Stimulated activated naive CD4-positive, alpha-beta T cell (primary cell): ENCODE measurements at places on chromosomes 7 and 10.

- no peak for DNase-seq
Measured at GRCh38 chr10:91579329-91579985, 53.4 kb downstream of the PPP1R3C start.

- DNase-seq, result no peak
Measured at GRCh38 chr10:33794460-33794859, 460.0 kb upstream of the NRP1 start.

GRCh38 chr10:43229208-43230061 lies 37.4 kb downstream of the RASGEF1A start:
- no peak for DNase-seq

GRCh38 chr10:43137717-43138020 lies 576 bp upstream of the CSGALNACT2 start:
- DNase-seq, result no peak

- DNase-seq, result no peak
Measured at GRCh38 chr10:106900016-106900652, 264.4 kb downstream of the SORCS1 start.

- DNase-seq, result no peak
Measured at GRCh38 chr10:52747694-52748093, 24.9 kb downstream of the MBL2 start.

GRCh38 chr7:119935418-119936025 lies 337.5 kb upstream of the KCND2 start:
- no peak for DNase-seq

- no peak for DNase-seq
Measured at GRCh38 chr10:105024184-105024583, 383.1 kb downstream of the SORCS3 start.

- DNase-seq, result no peak
Measured at GRCh38 chr7:7810826-7811225, 92.4 kb upstream of the RPA3 start.

DNA sequence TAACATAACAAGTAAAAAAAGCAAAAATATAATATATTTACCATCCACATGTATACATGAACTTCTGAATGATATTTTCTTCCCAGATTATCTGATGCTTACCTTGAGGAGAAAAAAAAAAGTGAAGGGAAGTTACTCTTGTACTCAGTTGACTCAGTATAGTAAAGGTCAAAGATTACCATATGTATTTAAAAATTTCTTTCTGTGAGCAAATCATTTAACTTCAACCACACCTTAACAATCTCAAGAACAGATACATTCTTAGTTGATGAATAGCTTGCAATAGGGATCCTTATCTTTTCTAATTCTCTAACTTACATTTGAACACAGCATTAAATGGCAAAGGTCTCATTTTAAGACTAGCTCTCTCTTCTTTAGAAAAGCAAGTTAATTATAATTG lies 29.8 kb downstream of the PRR15 start:
- no peak for DNase-seq

DNA sequence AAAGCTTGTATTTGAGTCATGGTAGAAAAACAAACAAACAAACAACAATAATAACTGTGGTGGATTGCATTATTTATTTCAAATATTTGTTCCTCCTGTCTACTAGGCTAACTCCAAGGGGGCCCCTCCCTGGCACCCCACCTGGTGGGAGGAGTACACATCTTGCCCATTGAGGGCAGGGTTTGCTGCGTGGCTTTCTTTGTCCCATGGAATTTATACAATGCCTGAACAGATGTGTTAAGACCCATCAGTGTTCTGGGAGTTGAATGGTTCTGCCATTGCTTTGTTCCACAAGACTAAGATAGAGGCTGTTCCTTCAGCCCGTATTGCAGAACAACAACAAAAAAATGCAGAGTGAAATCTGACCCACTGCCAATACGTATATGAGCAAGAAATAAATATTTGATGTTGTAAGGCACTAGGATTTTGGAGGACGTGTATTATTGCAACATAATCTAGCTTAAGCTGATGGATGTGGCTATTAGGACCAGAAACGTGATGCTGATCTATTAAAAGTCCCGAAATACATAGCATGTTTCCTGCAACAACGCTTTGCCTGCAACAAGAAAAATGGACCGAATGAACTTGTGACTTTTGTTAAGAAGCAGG lies 119.1 kb upstream of the JCAD start:
- DNase-seq, result no peak

- no peak for DNase-seq
Measured at GRCh38 chr10:18474118-18474455, 177.3 kb downstream of the NSUN6 start.

DNA sequence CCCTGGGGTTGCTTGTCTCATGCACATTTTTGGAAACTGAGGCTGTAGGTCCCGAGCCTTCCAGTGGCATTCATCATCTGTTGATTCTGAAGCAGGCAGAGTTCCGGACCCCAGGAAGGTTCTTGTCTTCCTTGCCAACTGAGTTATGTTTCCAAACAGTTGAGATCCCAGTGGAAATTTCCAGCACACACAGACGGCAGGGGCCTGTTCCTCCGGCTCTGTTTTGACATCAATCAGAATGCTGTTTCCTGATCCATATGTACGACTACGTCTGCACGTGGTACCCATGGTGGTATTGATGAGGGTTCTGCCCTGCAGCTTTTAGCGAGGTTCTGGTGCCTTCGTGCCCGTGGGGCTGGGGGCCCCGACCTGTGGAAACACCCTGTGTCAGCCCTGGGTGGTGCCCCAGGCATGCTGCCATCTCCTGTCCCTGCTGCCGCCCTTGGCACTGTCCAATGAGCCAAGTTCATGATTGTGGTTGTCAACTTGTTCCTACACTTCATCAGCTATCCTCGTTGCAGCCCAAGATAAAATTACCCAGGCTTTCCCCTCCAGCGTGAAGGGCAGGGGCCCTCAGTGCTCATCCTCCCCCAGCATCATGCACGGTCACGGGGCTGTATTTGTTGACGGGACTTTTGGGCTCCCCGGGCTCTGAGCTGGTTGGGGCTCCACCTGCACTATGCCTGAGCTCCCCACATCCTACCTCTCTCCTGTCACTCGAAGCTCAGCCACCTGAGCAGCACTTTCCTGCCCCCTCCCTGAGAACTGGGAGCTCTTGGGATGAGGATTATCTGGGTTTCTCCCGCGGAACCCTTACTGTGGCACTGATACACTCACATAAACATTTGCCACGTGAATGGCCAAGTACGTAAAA lies 7.8 kb upstream of the DPYSL4 start:
- DNase-seq, result no peak

GRCh38 chr10:17787087-17787961 lies 21.8 kb upstream of the MRC1 start:
- DNase-seq, result no peak

DNA sequence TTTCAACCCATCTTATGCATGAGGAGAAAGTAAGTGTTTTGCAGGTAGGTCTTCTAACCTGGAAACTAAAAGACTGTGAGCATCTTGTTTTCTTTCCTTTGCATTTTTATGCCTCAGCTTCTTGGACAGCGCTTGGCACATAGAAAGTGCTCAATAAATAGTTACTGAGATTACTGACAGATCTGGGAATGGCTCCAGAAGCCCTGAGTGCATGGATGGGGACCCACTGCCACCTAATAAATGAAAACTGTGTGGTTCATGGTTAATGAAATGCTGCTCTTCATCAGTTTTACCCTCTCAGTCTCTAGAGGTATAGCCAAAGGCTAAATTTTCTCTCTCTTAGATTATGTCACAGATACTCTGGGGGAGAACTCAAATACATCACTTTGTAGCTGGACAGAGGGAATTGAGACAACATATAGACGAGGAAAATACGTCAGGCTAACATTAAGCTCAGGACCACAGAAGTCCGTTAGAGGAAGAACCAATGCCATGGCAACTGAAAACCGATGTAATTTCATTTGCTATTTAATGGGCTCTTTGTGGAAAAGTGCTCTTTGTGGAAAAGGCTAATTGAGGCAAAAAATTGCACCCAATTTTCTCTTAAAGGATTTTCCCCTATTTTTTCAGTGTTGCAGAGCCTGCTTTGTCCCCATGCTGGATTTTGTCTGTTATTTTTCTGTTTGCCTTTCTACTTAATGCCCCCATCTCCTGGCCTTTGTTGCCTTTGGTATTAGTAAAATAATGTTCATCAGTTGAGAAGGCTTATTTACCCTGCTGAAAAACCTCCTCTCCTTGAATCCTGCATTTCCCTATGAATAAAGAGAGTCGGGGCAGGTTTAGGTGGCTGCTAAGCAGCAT lies 17.8 kb downstream of the ASB4 start:
- DNase-seq, result no peak

DNA sequence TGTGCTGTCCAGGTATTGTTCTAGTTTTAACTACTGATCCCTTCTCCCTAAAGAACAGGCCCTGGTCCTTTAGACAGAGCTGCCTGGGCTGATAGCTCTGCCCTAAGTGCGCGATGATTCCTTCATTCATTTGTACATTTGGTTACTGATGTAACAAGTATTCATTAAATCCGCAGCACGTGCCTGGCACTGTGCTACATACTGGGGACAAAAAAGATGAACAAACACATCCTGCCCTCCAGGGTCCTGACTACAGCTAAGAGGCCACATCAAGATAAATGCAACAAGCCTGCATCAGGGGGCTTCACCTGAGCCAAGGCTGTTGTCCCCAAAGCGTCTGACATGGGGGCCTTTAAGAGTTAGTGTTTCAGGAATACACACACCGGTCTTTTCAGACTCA lies 99.0 kb upstream of the PODXL start:
- no peak for DNase-seq

DNA sequence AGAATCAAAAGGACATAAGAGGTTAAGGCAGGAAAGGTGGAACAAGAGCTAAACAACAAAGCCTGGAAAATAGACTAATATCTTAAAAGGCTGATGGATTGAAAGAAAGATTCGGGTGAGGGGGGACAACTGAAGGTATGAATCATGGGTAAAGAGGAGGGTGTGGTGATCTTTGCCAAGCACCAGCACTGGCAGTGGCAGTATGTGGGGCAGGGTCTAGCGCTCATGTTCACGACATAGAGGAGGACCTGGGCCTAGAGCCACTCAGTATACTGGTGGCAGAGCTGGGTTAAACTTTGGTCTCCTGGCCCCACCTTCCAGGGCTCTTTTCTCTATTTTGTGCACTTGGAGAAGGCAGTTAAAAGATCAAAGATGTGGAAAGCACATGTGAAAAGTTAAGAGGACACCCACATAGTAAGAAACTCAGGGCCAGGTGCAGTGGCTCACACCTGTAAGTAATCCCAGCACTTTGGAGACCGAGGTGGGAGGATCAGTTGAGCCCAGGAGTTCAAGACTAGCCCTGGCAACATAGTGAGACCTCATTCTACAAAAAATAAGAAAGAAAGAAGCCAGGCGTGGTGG lies 40.5 kb upstream of the MMD2 start:
- DNase-seq, result no peak

- DNase-seq, result no peak
Measured at GRCh38 chr10:25895856-25896255, 38.2 kb upstream of the MYO3A start.

- DNase-seq, result no peak
Measured at GRCh38 chr10:106740-107139, 28.5 kb upstream of the ZMYND11 start.

DNA sequence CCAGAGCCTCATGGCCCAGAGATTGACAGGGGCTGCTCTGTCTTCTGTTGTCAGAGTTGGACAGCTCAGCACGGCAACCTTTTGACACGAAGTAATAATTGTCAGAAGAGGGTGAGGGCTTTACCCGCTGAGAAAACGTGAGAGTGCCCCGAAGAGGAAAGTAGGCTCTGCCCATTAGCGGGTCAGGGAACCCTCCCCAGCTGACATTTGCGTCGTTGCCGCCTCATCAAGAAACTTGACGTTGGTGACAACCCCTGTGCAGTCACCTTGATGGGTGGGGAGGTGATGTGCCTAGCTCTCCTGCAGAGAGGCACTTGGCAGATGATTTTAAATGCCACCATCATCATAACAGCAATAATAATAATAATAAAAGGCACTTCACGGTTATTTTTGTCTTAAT lies 202.1 kb downstream of the USP6NL start:
- DNase-seq, result no peak

GRCh38 chr7:80724249-80724871 lies 85.9 kb downstream of the CD36 start:
- DNase-seq, result no peak

DNA sequence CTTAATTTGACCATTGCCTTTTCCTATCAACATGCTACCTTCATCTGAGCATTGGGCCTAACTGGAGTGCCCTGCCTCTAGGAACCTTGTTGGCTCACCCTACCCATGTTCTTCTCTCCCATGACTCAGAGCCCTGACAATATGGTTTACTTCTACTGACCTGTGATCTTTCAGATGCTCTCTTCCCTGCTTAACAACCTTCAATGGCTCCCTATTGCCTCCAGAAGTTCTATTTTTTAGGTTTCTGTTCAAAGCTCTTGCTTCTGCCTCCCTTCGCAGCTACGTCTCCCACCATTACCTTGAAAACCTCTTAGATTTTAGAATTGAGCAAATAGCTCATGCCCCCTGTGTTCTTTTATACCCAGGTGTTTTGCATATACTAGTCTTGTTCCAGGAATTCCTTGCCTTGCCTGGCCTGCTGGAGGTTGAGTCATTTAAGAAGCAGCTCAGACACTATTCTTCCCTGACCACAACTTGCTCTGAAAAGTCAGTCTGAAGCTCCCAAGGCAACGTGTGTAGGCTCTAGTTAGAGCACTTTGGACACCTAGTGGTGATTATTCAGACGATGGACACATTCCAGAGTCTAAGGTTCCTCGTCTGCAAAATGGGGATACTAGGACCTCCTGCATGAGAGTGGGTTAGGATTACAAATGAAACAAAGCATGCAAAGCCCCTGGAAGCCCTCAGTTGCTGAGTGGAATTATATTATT lies 64.4 kb upstream of the EMX2 start:
- DNase-seq, result no peak

DNA sequence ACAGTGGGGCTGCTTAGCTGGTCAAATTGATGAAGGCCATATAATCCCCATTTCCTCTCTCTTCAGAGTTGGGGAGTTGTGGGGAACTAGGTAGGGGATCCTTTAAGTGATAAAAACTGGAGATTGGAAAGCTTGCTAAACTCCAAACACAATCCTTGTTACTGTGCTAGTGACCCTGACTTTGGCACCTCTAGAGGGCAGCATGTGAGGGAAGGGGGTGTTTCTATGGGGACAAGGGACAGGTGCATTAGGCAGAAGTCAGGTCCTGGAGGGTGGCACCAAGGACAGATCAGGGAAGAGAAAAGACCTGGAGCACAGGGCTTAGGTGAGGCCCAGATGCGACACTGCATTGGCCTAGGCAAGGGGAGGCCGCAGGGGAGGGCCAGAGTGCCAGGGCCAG lies 66.9 kb downstream of the CDHR3 start:
- DNase-seq, result no peak

- DNase-seq, result no peak
Measured at GRCh38 chr10:17838080-17838648, 29.0 kb downstream of the MRC1 start.

GRCh38 chr7:674454-675410 lies 51.8 kb upstream of the DNAAF5 start:
- no peak for DNase-seq

DNA sequence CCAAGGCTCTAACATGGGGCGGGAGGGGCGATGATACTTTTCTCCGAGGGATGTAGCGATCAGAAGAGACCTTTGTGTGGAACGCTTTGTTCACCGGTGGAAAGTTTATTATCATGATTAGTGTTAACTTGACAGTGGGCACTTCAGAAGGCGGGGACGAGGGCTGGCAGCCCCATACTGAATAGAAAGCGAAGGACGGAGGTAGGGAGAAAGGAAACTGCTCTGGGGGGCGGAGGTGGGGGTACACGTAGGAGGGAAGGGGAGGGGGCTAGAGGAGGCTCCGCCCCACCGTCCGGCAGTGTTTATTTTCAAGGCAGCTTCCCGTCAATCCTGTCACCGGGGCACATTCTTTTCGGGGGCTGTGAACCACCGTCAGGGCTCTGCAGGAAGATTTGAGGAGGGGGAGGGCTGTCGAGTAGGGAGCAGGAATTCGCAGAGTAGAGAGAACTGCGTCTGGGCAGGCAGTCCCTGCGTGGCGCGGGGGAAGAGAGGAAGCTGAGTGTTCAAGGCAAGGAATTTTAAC lies 9.4 kb upstream of the NKX2-3 start:
- DNase-seq, result no peak
